ENCODE measurements at places on chromosomes 12 and 14. TPM values are rescaled to one million over a fixed set of nuclear protein-coding genes. Genes with fewer than 3 reads are reported as not detected.
A peak's percentile ranks its signal among the peaks of the same experiment; 100 is the strongest.

- no peak for DNase-seq
Observed at GRCh38 chr12:10926269-10926668, 2.8 kb upstream of the PRH2 start.

DNA sequence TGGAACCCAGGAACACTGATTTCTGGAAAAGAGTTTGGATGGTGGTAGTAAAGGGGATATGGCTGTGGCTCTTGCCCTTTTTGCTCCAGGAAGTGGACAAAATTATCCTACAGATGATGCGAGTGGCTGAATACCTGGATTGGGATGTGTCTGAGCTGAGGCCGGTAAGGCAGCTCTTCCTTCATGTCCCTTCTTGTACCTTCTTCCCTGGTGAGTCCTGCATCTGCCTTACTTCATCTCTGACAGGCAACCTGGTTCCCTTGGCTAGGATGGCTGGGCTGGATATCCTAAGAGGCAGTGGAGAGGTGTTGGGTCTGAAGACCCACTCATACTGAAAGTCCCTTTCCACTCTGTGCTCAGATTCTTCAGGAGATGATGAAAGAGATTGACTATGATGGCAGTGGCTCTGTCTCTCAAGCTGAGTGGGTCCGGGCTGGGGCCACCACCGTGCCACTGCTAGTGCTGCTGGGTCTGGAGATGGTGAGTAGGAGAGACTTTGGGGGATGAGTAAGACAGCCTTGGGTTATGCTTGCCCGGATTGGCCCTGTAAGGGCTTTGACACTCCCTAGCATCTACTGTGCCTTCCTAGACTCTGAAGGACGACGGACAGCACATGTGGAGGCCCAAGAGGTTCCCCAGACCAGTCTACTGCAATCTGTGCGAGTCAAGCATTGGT lies 8.0 kb downstream of the DGKA start:
- no peak for DNase-seq

The KLRB1 gene
- total RNA-seq = 0.59 TPM

The GIT2 gene
- total RNA-seq = 62.9 TPM

- peak; percentile 13 for DNase-seq
Observed at GRCh38 chr12:121581686-121582429, 1.0 kb upstream of the KDM2B start.

DNA sequence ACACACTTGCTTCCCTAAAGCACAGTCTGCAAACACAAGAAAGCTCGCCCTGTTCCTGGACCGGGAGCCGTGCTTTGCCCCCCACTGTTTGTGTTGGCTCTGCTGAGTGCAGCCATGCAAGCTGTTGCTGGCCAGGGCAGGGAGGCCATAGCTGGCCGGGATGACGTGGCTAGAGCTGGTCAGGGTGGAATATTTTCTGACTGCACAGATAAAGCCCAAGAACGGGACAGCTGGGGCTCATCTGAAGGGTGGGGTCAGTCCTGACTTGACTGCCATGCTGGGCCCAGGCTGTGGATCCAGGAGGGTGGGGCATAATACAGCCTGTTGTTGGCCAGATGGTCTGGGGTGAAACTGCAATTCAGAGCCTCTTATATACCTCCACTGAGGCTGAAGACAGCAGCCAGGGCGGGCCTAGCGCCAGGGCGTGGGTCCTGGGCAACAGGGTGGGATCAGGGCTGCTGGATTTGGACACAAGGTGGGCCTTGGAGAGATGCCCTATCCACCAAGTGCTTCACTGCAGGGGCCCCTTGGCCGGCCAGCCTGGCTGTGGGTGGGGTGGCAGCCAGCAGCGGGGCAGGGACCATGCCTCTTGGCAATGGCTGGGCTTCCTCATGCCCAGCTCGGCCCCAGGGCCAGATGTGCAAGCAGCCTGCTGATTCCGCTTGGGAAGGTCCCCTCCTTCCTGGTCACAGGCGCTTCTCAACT lies 14.8 kb downstream of the KMT5A start:
- peak; percentile 17 for DNase-seq

DNA sequence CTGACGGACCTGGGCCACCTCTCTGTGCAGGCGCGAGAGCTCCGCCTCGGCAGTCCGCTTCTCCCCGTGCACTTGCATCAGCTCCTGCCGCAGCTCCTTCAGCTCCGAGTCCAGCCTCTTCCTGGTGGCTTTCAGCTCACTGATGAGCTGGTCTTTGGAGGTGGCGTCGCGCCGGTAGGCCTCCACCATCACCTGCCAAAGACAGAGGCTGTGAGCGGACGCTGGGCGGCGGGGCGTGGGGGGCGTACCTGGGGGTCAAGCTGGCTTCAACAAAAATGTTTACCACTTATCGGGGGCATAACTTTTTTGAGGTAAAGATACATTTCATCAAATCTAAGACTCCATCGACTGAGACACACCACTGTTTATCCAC lies 27.5 kb upstream of the ANKLE2 start:
- DNase-seq = no peak

GRCh38 chr12:108640802-108641445 lies 7.2 kb upstream of the SELPLG start:
- no peak for DNase-seq

The TMEM179 gene
- not detected for total RNA-seq

The FZD10 gene
- total RNA-seq = 0.22 TPM

DNA sequence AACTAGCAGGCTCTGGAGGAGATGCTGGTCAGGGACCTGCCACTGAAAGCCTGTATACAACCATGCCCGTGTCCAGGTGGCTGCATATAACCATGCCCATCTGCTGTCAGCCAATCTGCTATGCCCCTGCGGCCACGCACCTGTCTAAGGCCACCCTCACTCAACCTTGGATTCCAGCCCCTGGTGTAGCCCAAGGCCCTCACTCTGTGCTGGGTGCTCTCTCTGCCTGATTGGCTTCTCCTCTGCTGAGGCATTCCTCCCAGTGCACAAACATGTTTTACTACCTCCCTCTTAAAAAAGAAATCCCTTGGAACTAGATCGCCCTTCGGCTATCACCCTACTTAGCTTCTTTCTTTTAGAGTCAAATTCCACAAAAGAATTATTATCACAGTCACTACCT lies 45.5 kb downstream of the ZFP36L1 start:
- no peak for DNase-seq

GRCh38 chr12:20463913-20464524 lies 95.7 kb downstream of the PDE3A start:
- DNase-seq = no peak

DNA sequence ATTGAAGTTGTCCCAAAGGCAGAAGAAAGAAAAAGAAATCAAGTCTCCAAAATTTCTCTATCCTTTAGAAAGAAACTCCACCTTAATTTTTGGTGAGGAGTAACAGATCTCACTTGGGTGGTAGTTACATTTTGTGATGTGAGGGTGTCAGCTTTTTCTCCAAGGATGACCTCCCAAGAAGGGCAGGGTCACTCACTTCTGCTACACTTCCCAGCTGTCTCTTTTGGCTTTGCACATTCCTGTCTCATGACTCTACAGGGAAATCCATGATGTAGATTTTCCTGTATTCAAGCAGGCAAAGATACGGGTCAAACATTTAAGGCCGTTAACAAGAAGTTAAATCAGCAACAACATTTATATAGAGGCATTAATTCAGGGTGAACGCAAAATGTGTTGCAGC lies 1016.4 kb downstream of the NRXN3 start:
- no peak for DNase-seq

The IQSEC3 gene
- 2.0 TPM for total RNA-seq

The SLC6A15 gene
- 0.44 TPM for total RNA-seq

GRCh38 chr14:67416085-67416484 lies 4.1 kb upstream of the PLEK2 start:
- DNase-seq = no peak

DNA sequence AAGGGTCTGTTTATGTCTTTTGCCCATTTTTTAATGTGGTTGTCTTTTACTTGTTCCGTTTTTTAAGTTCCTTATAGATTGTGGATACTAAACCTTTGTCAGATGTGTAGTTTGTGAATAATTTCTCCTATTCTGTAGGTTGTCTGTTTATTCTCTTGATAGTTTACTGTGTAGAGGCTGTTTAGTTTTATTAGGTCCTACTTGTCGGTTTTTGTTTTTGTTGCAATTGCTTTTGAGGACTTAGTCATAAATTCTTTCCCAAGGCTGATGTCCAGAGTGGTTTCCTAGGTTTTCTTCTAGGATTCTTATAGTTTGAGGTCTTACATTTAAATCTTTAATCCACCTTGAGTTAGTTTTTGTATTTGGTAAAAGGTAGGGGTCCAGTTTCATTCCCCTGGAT lies 33.9 kb downstream of the SLC39A9 start:
- DNase-seq = no peak

The TMTC1 gene
- 129 TPM for total RNA-seq

GRCh38 chr14:45891417-45892080 lies 638.5 kb upstream of the MIS18BP1 start:
- no peak for DNase-seq

DNA sequence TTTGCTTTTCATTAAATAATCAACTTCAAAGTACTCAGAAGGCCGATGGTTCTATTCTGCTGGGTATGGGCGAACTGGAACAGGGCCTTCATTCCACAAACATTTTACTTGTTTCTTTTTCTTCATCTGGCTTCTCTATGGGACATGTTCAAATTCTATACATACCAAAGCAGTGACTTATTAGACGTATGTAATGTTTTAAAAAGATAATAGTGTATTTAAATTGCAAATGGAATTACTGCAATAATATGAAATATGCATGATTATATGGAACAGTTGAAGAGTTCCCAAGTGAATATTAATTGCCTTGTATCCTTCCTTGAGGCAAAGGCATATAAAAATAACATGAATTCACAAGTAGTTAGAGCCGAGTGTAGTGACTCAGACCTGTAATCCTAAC lies 75.5 kb downstream of the FAR2 start:
- DNase-seq = no peak

The BLTP3B gene
- 40.8 TPM for total RNA-seq

GRCh38 chr12:121465921-121466793 lies 66.2 kb downstream of the RNF34 start:
- DNase-seq = no peak

DNA sequence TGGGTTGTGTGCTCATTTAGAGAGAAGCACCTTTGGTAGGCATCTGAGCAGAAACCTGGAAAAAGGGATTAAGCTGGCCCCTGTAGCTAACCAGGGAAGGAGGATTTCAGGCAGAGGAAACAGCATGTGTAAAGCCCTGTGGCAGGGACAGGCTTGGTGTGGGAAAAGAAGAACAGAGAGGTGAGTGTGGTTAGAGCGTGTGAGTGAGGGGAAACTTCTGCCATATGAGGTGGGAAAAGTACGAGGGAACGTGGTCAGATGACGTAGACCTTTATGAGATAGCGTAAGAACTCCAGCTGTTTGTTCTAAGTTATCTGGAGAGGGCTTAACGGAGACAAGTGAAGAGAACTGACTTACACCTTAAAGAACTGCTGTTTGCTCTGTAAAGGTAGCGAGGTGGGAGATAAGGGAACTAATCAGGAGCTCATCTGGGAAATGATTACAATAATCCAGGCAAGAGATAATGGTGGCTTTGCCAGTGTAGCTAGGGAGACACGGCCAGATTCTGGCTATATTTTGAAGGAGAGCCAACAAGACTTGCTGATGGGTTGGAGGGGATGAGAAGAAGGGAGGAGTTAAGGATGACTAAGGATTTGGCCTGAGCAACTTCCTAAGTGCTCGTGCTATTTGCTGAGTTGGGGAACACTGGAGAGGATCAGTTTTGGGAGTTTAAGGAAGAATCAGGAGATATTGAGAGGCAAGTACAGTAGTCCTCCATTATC lies 234.0 kb downstream of the ETNK1 start:
- no peak for DNase-seq

The TSPAN8 gene
- total RNA-seq = 80.6 TPM

GRCh38 chr12:6234214-6234613 lies 34.0 kb downstream of the CD9 start:
- no peak for DNase-seq

The TXNRD1 gene
- 118 TPM for total RNA-seq

DNA sequence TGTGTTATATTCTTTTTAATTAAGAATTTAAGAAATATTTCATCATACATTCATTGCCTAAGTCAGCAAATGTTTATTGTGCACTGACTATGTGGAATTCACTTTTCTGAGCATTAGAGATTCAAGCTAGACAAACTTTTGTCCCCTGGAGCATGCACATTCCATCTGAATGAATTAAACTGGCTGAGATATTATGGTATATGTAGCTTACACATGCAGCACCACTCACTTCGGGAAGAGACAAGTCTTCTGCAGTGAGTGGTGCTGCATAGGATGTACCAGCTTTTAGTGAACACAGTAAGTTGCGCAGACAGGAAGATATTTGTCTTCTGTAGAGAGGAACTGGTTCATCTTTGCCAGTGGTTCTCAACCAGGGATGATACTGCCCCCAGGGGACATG lies 318.4 kb downstream of the SYT1 start:
- DNase-seq = no peak

DNA sequence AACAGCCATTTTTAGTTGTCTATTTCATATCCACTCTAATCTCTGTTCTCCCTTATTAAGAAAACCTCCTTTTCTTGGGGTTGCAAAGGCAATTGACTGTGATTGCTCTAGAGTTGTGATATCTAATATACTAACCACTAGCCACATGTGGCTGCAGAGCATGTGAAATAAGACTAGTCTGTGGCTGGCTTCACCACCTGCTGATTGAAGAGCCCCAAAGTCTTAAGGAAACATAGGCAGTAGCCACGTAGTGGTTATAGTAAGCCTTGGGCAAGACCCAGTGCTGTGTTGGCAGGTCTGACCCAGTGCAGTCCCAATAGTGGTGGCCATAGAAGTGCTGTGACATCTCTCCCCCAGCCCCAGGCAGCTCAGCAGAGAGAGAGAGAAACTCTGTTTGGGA lies 28.4 kb upstream of the ATP2B1 start:
- DNase-seq = no peak

GRCh38 chr14:54812617-54813016 lies 90.0 kb downstream of the GCH1 start:
- no peak for DNase-seq

GRCh38 chr12:124456652-124457152 lies 110.7 kb downstream of the NCOR2 start:
- DNase-seq = no peak

DNA sequence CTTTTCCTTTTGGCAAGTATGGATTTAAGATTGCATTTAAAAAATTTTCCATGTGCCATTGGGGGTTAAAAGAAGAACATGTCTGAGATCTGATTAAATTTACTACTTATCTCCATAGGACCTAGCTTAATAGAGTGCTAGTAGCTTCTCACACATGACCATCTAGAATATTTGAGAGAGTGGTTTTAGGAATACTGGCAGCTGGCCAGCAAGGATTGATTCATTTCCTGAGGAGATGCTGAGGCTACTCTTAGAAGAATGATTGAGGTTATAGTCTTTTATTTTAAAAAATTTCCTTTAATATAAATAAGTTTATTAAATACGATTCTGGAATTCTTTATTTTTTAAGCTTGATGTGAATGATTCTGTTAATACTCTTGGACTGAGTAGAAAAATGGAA lies 56.2 kb downstream of the MIPOL1 start:
- DNase-seq = no peak

DNA sequence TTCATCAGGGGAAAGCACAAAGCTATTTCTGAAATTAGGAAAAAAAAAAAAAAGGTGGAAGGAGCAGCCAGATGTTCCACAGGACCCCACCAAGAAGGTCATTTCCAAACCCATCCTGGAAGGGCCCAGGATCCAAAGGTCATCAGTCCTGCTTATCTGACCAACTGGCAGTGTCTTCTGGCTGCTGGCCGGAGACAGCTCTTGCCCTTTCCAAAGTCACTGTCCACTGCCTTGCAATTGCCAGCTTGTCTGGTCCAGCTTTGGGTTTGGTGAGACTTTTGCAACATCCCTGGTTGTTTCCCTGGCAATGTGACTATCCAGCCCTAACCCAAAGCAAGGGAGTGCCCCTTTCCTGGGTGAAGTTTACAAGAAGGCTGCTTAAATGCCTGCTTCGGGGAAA lies 18.9 kb upstream of the HSPB8 start:
- no peak for DNase-seq

Data from tibial nerve (tissue), 4 donors.